Activated CD4-positive, alpha-beta T cell treated with anti-CD3 and anti-CD28 coated beads, Interleukin-2, amount 10 ng/mL, durations not matched to agents 24 days and 14 days (primary cell): ENCODE measurements at places on chromosomes 3 and 15. TPM values are rescaled to one million over a fixed set of nuclear protein-coding genes. Genes with fewer than 3 reads are reported as not detected.

The SRGAP3 gene
- 0.40 and 0.45 TPM in 2 replicates for total RNA-seq

The RAB27A gene
- total RNA-seq = 98.8 and 100 TPM in 2 replicates

The ATP6V1A gene
- 38.1 and 38.5 TPM in 2 replicates for total RNA-seq

GRCh38 chr3:50351323-50351697 is 648 bp downstream of the CYB561D2 start:
- no peak for DNase-seq
- H3K4me3 ChIP-seq = peak overlapping the region; percentile 95
- H3K27me3 ChIP-seq = no peaks in the 10 kb centered on the region
- H3K4me1 ChIP-seq = peaks cover 37% of the 10 kb centered on the region

DNA sequence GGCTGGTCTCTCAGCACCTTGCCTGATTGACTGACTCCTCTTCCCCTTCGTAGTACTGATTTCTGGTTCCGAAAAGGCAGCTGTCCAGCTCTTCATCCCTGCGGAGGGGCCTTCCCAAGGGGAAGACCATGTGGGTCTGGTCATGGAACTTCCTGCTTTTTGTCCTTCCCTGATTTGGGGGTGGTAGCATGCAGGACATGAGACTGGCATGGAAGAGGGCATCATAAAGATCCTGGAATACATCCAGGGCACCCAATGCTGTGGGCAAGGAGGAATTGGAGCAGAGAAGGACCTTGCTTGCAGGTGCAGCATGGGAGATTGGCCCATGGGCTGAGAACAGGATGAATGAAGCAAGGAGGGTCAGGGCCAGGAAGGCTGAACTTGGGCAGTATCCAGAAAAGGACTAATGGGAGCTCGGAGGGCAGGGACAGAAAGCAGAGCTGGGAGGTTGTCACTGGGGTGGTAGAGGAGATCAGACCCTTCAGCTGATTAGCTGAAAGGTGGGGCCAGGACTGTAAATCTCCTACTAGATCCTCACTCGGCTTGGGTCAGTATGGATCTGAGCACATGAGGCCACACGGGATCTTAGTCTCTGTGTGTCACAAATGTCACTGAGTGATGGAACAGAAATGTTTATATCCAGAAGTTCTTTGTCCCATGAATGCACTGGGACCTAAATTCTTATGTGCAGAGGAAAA is 59.5 kb downstream of the AMOTL2 start:
- no peak overlapping the region for H3K27ac ChIP-seq
- no peak for DNase-seq
- no peaks in the 10 kb centered on the region for H3K36me3 ChIP-seq
- peaks cover 46% of the 10 kb centered on the region for H3K27me3 ChIP-seq
- no peaks in the 10 kb centered on the region for H3K4me1 ChIP-seq

- no peaks in the 10 kb centered on the region for H3K27me3 ChIP-seq
- no peak overlapping the region for H3K27ac ChIP-seq
- no peaks in the 10 kb centered on the region for H3K4me1 ChIP-seq
- DNase-seq = no peak
- no peak overlapping the region for H3K4me3 ChIP-seq
- no peaks in the 10 kb centered on the region for H3K36me3 ChIP-seq
These were observed 106.3 kb downstream of the DMXL2 start for GRCh38 chr15:51516291-51516690.

- no peaks in the 10 kb centered on the region for H3K4me1 ChIP-seq
- no peak for DNase-seq
- no peaks in the 10 kb centered on the region for H3K36me3 ChIP-seq
- no peak overlapping the region for H3K4me3 ChIP-seq
- H3K27ac ChIP-seq = no peak overlapping the region
These were observed 1066.3 kb downstream of the ROBO1 start for GRCh38 chr3:78701537-78701936.

GRCh38 chr15:67042551-67043142 is 22.8 kb upstream of the SMAD3 start:
- DNase-seq = no peak
- peaks cover 40% of the 10 kb centered on the region for H3K4me1 ChIP-seq
- no peak overlapping the region for H3K27ac ChIP-seq
- peak overlapping the region; percentile 26 for H3K4me3 ChIP-seq

DNA sequence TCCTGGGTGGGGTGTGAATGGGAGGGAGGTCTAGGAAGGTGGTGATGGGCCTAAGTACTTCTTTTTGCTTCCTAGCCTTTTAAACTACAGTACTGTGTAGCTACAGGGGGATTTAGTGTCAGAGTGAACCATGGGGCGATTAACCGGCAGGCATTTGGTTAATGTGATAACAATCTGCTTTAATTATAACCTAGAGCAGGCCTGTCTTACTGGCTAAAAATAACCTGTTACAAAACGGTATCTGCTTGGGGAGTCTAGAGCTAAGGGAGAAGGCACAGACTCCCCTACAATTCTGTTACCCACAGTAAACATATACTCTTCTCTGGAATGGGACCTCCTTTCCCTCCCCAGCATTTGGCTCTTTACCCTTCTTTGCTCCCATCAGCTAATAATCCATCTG is 85.4 kb downstream of the RBPMS2 start:
- no peak overlapping the region for H3K27ac ChIP-seq
- no peak overlapping the region for H3K4me3 ChIP-seq
- H3K36me3 ChIP-seq = peaks cover 46% of the 10 kb centered on the region
- H3K4me1 ChIP-seq = peaks cover 9% of the 10 kb centered on the region
- H3K27me3 ChIP-seq = no peaks in the 10 kb centered on the region

GRCh38 chr3:155412904-155413303 is 119.4 kb upstream of the STRIT1 start:
- H3K27ac ChIP-seq = no peak overlapping the region
- no peaks in the 10 kb centered on the region for H3K36me3 ChIP-seq
- DNase-seq = no peak
- no peaks in the 10 kb centered on the region for H3K27me3 ChIP-seq
- no peak overlapping the region for H3K4me3 ChIP-seq

DNA sequence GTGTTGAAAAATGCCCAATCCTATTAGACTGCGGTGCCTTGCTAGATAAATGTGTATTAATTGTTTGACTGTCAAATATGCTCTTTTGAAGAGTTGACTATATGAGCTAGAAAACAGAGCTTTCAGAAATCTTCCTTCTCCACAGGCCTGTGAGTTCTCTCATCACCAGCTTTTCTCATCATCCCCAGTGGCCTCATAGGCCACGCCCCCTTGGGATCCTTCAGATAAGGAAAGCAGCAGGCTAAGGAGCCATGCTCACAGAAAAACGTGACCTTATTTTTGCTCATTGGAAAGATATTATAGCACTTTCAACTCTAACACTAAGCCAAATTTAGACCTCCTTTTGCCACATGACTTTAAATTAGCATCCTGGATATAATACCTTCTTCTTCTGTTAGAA is 514.4 kb upstream of the ARRDC4 start:
- no peaks in the 10 kb centered on the region for H3K27me3 ChIP-seq
- DNase-seq = no peak
- no peaks in the 10 kb centered on the region for H3K4me1 ChIP-seq
- no peak overlapping the region for H3K4me3 ChIP-seq
- H3K27ac ChIP-seq = no peak overlapping the region
- H3K36me3 ChIP-seq = no peaks in the 10 kb centered on the region

GRCh38 chr3:124834723-124835718 is 52.1 kb downstream of the ITGB5 start:
- peaks cover 48% of the 10 kb centered on the region for H3K27me3 ChIP-seq
- no peak overlapping the region for H3K27ac ChIP-seq
- peak; percentile 80 for DNase-seq
- H3K4me3 ChIP-seq = peak overlapping the region; percentile 69

DNA sequence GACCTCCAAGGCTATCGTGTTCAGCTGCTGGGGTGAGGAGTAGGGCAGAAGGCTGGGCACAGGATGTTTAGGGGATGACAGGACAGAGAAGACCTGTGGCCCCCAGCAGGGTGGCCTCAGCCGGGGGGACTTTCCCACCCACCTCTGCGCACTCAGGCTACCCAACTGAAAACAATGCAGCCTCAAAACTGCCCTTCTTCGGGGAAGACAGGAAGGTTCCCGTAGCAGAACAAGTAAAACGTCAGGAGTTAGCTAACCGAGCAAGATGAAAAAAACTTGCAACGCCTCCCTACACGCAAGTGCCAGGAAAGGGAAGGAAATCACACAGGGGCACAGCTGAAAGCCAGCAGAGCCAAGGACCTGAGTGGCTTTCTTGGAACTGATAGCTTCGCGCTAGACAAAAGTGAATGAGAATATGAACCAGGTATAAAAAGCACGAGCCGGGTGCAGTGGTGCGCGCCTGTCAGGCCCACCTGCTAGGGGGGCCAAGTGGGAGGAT is 38.4 kb upstream of the FURIN start:
- H3K27me3 ChIP-seq = no peaks in the 10 kb centered on the region
- peaks cover 55% of the 10 kb centered on the region for H3K4me1 ChIP-seq
- H3K27ac ChIP-seq = peak overlapping the region; percentile 98
- H3K36me3 ChIP-seq = peaks cover 19% of the 10 kb centered on the region
- peak; percentile 94 for DNase-seq
- peak overlapping the region; percentile 80 for H3K4me3 ChIP-seq

GRCh38 chr3:195068084-195069080 is 202.6 kb downstream of the XXYLT1 start:
- H3K27ac ChIP-seq = no peak overlapping the region
- DNase-seq = no peak
- no peaks in the 10 kb centered on the region for H3K4me1 ChIP-seq
- no peaks in the 10 kb centered on the region for H3K36me3 ChIP-seq

DNA sequence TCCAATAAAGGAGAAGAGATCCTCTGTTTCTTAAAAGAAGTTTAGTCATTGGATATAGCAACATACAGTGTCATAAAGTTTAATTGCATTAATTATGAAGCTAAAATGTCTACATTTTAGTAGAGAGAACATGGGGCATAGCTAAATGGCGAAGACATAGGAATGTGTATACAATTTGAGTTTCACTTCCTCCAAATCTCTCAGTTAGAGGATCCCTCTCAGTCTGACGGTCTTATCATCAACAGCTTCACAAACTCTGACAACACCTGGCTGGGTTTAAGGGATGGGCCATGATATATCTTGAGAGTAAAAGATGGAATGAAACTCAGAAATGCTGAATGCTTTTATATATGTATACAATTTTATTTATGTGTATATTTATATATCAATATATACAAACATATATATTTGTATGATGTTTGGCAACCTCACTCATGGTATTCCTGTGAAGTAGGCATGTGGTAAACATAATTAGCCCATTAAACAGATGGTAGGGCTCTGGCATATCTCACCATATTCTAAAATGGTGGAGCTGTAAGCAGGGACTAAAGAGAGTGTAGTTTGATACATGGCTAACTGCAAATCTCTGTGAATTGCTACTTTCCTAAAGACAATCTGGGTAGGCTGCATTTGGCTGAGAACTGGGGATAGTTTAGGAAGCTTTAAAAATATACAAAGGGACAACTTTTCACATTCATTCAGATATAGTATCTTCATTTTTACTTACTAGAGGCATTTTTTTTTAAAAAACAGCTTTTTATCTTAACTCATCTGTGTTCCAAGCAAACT is 111.6 kb downstream of the TIGIT start:
- no peaks in the 10 kb centered on the region for H3K27me3 ChIP-seq
- H3K36me3 ChIP-seq = no peaks in the 10 kb centered on the region
- H3K27ac ChIP-seq = no peak overlapping the region
- no peak for DNase-seq
- H3K4me3 ChIP-seq = no peak overlapping the region
- no peaks in the 10 kb centered on the region for H3K4me1 ChIP-seq

DNA sequence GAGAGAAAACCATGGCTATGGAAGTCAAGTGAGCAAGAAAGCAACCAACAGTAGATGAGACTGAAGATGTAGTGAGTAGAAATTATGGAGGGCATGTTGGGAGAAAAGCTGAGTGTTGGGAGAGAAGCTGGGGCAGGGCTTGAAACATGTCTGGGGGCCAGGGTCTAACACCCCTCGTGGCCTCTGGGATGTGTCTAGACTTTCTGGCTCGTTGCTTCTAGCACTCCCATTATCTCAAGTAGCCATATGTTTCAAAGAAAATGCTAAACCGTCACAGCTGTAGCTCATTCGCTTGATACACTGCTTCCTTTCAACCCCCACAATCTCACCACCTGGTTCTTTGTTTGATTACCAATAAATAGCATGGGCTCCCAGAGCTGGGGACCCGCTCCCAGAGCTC is 83.8 kb upstream of the BCHE start:
- no peak for DNase-seq
- H3K4me1 ChIP-seq = no peaks in the 10 kb centered on the region
- no peak overlapping the region for H3K27ac ChIP-seq
- no peaks in the 10 kb centered on the region for H3K36me3 ChIP-seq

DNA sequence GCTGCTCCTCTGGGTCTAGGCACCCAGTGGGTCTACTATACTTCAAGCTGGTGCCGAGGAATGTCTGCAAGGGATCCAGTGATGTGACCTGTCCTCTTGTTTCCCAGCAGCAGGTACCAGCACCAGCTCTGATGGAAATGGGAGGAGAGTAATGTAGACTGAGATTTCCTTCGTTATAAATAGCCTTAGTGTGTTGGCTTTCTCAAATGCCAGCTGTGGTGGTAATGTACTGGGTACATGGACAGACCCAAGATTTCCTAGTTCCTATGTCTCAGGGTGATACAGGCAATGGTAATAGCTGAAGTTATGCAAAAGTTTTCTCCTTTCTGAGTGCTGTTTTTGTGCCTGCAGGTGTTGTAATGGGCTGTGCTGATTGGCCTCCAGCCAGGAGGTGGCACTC is 33.0 kb upstream of the ABI3BP start:
- no peaks in the 10 kb centered on the region for H3K27me3 ChIP-seq
- no peak for DNase-seq
- no peaks in the 10 kb centered on the region for H3K4me1 ChIP-seq
- H3K36me3 ChIP-seq = no peaks in the 10 kb centered on the region

DNA sequence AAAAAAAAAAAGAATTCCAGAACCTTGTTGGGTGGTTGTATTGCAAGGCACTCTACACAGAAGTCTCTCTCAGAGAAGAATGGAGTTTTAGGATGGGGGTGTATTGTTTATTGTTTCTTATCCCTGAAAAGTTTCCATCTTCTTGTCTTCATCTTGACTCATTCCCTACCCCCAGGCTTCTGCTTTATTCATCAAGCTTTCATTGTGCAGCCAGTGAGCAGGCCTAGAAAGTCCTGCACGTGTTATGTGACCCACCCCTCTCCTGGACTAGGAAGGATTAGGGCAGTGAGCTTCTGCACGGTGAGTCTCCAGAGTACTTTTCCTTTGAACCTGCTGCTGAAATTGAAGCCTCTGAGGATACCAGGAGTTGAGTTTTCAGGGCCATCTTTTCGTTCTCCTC is 150.9 kb upstream of the IL12A start:
- no peaks in the 10 kb centered on the region for H3K36me3 ChIP-seq
- no peak overlapping the region for H3K27ac ChIP-seq
- peaks cover 33% of the 10 kb centered on the region for H3K27me3 ChIP-seq
- H3K4me3 ChIP-seq = no peak overlapping the region
- DNase-seq = no peak

GRCh38 chr3:188673646-188674186 is 498.1 kb upstream of the TPRG1 start:
- H3K27me3 ChIP-seq = no peaks in the 10 kb centered on the region
- no peak overlapping the region for H3K4me3 ChIP-seq
- H3K4me1 ChIP-seq = peaks cover 10% of the 10 kb centered on the region

GRCh38 chr3:118476885-118477618 is 557.6 kb downstream of the IGSF11 start:
- no peaks in the 10 kb centered on the region for H3K36me3 ChIP-seq
- H3K27ac ChIP-seq = no peak overlapping the region
- H3K4me3 ChIP-seq = no peak overlapping the region
- no peaks in the 10 kb centered on the region for H3K4me1 ChIP-seq
